Adrenal gland (tissue), 19 donors: ENCODE measurements at places on chromosomes 2 and 18. TPM values are rescaled to one million over a fixed set of nuclear protein-coding genes. Genes with fewer than 3 reads are reported as not detected.

DNA sequence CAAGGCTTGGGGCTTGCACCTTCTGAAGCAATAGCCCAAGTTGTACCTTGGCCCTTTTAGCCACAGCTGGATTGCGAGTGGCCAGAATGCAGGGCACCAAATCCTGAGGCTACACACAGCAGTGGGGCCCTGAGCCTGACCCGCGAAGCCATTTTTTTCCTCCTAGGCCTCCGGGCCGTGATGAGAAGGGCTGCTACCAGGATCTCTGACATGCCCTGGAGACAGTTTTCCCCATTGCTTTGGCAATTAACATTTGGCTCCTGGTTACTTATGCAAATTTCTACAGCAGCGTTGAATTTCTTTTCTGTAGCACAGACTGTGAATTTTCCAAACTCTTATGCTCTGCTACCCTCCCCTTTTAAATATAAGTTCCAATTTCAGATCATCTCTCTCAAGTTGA, 54.5 kb downstream of the MOCOS start:
- DNase-seq: no peak

DNA sequence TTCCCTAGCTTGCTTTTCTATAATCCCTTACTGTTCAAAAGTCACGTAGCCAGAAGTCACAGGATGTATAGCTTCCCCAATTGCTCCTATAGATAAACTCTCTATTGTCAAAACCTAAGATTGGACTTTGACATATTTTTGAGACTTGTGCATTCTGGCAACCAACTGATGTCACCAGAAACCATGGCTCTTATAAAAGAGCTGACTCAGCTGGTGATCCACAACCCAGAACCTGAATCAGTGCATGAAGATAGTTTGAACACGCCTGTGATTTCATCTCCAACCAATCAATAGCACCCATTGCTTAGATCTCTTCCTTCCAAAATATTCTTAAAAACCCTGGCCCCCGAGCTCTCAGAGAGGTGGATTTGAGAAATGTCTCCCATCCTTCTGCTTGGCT, 639.9 kb upstream of the PIK3C3 start:
- DNase-seq: no peak

The PID1 gene
- polyA plus RNA-seq: 45.3 TPM

DNA sequence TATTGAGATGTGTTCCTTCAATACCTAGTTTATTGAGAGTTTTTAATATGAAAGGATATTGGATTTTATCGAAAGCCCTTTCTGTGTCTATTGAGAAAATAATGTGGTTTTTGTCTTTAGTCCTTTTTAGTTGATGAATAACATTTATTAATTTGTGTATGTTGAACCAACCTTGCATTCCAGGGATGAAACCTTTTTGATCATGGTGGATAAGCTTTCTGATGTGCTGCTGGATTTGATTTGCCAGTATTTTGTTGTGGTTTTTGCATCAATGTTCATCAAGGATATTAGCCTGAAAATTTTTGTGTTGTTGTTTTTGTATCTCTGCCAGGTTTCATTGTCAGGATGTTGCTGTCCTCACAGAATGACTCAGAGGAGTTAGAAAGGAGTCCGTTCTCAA, 1710.4 kb downstream of the SUCLG1 start:
- no peak for DNase-seq

DNA sequence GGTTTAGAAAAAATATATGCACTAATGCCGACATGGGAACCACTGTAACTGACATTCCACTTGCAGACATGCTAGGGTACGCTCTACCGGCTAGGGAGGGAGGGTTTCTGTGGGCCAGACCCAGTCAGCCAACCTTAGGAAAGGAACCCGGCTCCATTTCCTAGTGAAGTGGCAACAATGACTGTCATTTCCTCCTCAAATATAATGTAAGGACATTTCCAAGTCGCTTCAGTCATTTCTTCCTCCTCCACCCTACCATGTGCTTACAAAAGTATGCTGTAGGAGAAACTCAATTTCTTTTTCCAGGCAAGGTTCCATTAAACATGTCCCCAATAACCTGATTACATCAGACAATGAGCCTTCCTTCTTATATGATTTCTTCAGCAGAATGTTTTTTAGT, 64.3 kb upstream of the PSMD14 start:
- DNase-seq: no peak

The FZD7 gene
- 1.5 TPM for polyA plus RNA-seq

- DNase-seq: no peak
Observed at GRCh38 chr2:240894006-240894405, 1.9 kb downstream of the MAB21L4 start.

- DNase-seq: no peak
Observed at GRCh38 chr18:55420665-55421307, 167.2 kb downstream of the TCF4 start.

- no peak for DNase-seq
Observed at GRCh38 chr2:171400395-171400794, 33.4 kb downstream of the METTL8 start.

GRCh38 chr2:145258903-145259579, 739.1 kb upstream of the ZEB2 start:
- DNase-seq: no peak

DNA sequence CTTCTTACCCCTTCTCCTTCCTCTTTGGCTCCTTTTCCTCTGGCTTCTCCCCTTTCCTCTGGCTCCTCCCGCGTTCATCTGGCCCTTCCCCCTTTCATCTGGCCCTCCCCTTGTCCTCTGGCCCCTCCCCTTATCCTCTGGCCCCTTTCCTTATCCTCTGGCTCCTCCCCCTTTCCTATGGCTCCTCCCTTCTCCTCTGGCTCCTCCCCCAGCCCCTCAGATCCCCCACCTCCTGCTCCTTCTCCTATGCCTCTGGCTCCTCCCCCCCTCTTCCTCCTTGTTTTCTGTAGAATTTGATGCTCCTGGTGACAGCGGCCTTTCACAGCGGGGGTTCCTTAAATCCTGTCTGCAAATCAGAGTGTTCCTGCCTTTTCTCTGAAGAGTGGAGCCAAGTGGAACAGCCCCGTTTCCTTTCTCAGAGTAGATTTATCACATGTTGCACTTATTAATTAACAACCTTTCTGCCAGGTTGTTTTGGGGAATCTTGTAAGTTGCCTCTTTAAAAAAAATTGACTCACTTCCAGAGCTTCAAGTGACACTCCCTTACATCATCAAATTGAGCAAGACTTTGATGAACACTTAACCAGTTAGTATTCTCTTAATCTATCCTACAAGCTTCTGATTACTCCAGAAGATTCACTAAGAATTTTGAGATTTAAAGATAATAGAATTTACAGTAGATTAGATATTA, 27.9 kb downstream of the FABP1 start:
- DNase-seq: no peak

DNA sequence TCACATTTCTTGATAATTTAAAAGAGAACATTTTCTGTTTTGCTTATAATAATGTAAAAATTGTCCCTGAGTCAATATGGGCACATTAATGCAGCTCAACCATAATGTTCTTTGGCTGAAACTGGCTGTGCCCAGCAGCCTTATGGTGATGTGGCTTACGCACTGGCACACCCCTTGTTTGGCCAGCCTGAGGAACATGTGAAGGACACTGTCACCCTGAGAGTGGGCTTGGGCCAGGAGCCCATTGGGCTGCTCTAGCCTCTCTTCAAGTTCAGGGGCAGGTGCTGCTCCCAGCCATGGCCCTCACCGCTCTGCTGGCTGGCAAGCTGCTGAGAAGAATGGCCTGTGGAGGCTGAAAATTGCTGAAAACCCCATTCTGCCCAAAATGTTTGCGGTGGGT, 37.5 kb downstream of the MRPL33 start:
- no peak for DNase-seq

DNA sequence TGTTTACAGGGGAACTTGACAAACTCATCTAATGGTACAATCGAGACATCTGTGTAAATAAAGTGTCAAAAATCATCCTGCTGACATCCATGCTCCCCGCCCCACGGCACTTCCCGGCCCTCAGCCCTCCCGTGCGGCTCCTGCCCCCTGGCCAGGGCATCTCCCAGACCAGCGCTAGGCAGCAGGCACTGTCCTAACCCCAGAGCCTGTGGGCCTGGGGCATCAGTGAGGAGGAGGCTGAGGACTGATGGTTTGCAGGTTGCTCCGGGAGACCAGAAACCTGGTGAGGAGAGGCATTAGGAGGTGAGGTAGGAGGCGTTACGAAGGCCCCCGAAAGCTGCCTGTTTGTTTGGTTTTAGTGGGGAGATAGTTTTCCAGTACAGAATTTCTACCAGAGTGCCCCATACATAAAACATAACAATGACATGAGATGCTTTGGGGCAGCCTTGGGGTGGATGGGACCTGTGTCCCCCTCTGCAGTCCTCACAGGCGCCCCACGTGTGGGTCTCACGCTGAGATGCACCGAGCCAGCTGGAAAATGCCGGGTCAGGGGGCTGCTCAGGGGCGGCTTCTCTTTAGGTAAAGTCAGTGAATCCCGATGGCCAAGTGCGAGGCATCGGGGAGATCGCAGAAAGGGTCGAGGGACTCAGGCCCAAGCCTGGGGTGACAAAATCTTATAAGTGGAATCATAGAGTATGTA, 114.2 kb downstream of the RTP5 start:
- DNase-seq: peak; percentile 4
